NCI-H2171 (cell line): ENCODE measurements at places on chromosomes 7 and 10.

GRCh38 chr7:40658729-40659128 is 523.9 kb downstream of the SUGCT start:
- no peak for DNase-seq

GRCh38 chr10:63227207-63227895 is 94.2 kb downstream of the NRBF2 start:
- no peak for DNase-seq

DNA sequence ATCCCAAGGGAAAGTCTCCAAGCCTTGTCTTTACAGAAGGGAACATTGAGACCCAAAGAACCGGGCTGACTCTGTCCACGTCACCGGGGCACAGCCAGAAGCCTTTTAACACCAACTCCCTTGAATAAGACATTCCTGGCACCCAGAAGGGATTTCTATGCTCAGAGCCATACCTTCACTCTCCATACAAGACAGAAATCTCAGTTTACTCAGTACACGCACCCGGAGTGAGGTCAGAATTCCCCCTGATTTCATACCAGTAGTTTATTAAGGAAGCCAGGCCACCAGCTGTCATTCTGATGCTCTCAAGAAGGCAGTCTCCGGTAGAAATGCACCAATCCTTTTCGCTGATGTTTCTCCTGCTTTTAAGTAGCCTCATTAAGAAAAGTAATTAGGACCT is 134.2 kb upstream of the KCNMA1 start:
- DNase-seq = no peak

DNA sequence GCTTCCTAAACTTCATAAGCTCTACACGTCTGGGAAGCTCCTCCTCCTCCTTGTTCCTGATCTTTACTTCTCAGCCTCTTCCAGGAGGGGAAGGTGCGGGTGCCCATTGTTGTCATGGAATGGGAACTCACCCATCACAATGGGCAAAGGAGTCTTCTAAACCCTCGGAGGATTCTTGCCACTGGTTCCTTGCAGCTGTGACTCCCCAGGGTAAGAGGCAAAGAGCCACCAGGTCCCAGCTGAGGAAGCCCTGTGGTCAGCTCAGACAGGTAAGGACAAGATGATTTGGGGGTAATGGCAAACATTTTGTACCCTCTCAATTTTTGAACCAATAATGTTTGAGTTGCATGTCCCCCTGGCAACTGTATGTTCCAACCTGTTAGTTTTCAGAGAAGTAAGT is at the start of gene TEX36:
TEX36 (minus strand) TSS at position 101 of the 400 bp plus-strand sequence. CDS start 174 bp downstream, outside the sequence.
- no peak for DNase-seq

GRCh38 chr7:74262639-74263398 is 8.6 kb upstream of the RFC2 start:
- DNase-seq = no peak

DNA sequence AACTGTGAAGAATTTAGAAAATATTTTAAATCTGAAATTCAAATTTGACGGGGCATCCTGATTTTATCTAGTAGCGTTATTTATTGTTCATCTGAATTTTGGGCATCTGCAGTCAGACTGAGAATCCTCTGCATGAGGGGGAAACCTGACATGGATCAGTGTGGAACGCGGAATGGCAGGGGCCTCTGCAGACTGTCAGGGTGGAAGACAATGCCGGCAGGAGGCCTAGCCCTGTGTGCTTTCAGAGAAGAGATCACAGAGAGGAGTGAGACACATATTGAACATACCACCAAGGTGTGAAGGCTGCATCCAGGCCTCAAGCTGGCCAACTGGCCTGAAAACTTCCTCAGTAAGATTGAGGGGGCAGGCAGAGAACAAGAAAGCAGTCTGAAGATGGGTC is 921.1 kb upstream of the GHITM start:
- DNase-seq = no peak
